ENCODE measurements at places on chromosomes 7 and 10. TPM values are rescaled to one million over a fixed set of nuclear protein-coding genes. Genes with fewer than 3 reads are reported as not detected.

The LIPJ gene
- 0.17 TPM for total RNA-seq

The POP7 gene
- total RNA-seq: 29.2 TPM

The ADAM22 gene
- not detected for total RNA-seq

The PKD2L1 gene
- not detected for total RNA-seq

The GJD4 gene
- not detected for total RNA-seq

The CCDC6 gene
- 55.2 TPM for total RNA-seq

The NEBL gene
- 1.9 TPM for total RNA-seq

The ADAM12 gene
- 8.2 TPM for total RNA-seq

The WEE2 gene
- not detected for total RNA-seq

The DDC gene
- not detected for total RNA-seq

The MALRD1 gene
- not detected for total RNA-seq

The CALHM1 gene
- not detected for total RNA-seq

The MIOS gene
- total RNA-seq: 27.5 TPM

The NPSR1 gene
- total RNA-seq: not detected

The HOXA10 gene
- total RNA-seq: 4.3 TPM

The TMEM213 gene
- total RNA-seq: not detected

The CPN1 gene
- not detected for total RNA-seq

The NXPH1 gene
- total RNA-seq: not detected

The TAS2R4 gene
- 3.8 TPM for total RNA-seq

The CCL26 gene
- total RNA-seq: not detected

The SFMBT2 gene
- total RNA-seq: 1.1 TPM

The GATA3 gene
- total RNA-seq: 20.8 TPM

The TAS2R3 gene
- 2.6 TPM for total RNA-seq

The A1CF gene
- total RNA-seq: not detected

The NPY4R2 gene
- not detected for total RNA-seq

The FAM171A1 gene
- total RNA-seq: 25.2 TPM

The UCN3 gene
- total RNA-seq: not detected

The ERV3-1 gene
- total RNA-seq: 4.6 TPM

The ZSCAN25 gene
- total RNA-seq: 24.2 TPM

The HOXA3 gene
- total RNA-seq: 2.0 TPM

The CYREN gene
- total RNA-seq: 45.2 TPM

The ELOVL3 gene
- total RNA-seq: 0.45 TPM

The COL17A1 gene
- total RNA-seq: 1,287 TPM

The HMX3 gene
- total RNA-seq: not detected

The UBE3C gene
- total RNA-seq: 82.6 TPM

The ASZ1 gene
- not detected for total RNA-seq

The OR2A7 gene
- total RNA-seq: 9.5 TPM

The IRF5 gene
- total RNA-seq: 10.9 TPM

The PLAC9 gene
- not detected for total RNA-seq

The ANKRD22 gene
- 0.87 TPM for total RNA-seq

The GNGT1 gene
- total RNA-seq: not detected

The MSMB gene
- not detected for total RNA-seq

The PSMA2 gene
- total RNA-seq: 97.0 TPM

The SRI gene
- total RNA-seq: 78.0 TPM

The C10orf62 gene
- 0.27 TPM for total RNA-seq

The CCDC172 gene
- not detected for total RNA-seq

The ANKRD1 gene
- total RNA-seq: 60.7 TPM

The TSC22D4 gene
- 35.2 TPM for total RNA-seq

The SLC12A9 gene
- 20.7 TPM for total RNA-seq

The BHLHA15 gene
- total RNA-seq: 3.2 TPM
